A549 treated with Mapracorat at 1 μM for 4 hours (cell line): ENCODE measurements at places on chromosomes 3 and 15. TPM values are rescaled to one million over a fixed set of nuclear protein-coding genes. Genes with fewer than 3 reads are reported as not detected.

Gene RPL39L
- 48.7 to 53.7 TPM (median 51.6 TPM) in 5 replicates for total RNA-seq

Gene MAGEL2
- total RNA-seq, result not detected in 5 replicates

Gene CAPN7
- 20.6 to 28.1 TPM (median 26.6 TPM) in 5 replicates for total RNA-seq

Gene ZWILCH
- total RNA-seq, result 31.5 to 39.7 TPM (median 35.3 TPM) in 5 replicates

Gene A4GNT
- total RNA-seq, result not detected in 5 replicates

Gene ZNF662
- total RNA-seq, result not detected in 5 replicates

Gene VIPR1
- total RNA-seq, result 0.83 to 1.3 TPM (median 1.2 TPM) in 5 replicates

Gene JMJD7
- 2.5 to 3.7 TPM (median 2.8 TPM) in 5 replicates for total RNA-seq

Gene DYNLT2B
- total RNA-seq, result 21.1 to 27.5 TPM (median 23.6 TPM) in 5 replicates

Gene TRPM1
- not detected in 5 replicates for total RNA-seq

Gene CCRL2
- 0.07 to 0.17 TPM (median 0.11 TPM) in 4 of 5 replicates, not detected in the other for total RNA-seq

Gene KCNMB2
- total RNA-seq, result not detected in 5 replicates

Gene ADAMTSL3
- total RNA-seq, result 0.19 to 0.67 TPM (median 0.35 TPM) in 5 replicates

Gene PPM1L
- 0.42 to 0.78 TPM (median 0.59 TPM) in 5 replicates for total RNA-seq

Gene CHRNA7
- 4.1 to 5.0 TPM (median 4.3 TPM) in 5 replicates for total RNA-seq

Gene KCNAB1
- total RNA-seq, result not detected in 5 replicates

Gene ROPN1B
- total RNA-seq, result not detected in 5 replicates

Gene ARPP19
- total RNA-seq, result 86.8 to 115 TPM (median 103 TPM) in 5 replicates

Gene TNFSF10
- total RNA-seq, result 0.08 to 0.15 TPM (median 0.14 TPM) in 3 of 5 replicates, not detected in the others

Gene SNTN
- total RNA-seq, result not detected in 5 replicates

Gene GASK1A
- total RNA-seq, result 0.06 to 0.08 TPM in 2 of 5 replicates, not detected in the others

Gene GNB4
- total RNA-seq, result 10.6 to 18.9 TPM (median 16.3 TPM) in 5 replicates

Gene MYO5C
- total RNA-seq, result 4.9 to 6.8 TPM (median 6.2 TPM) in 5 replicates

Gene UTS2B
- total RNA-seq, result not detected in 5 replicates

Gene GOLGA6C
- total RNA-seq, result 0.08 TPM in 1 of 5 replicates, not detected in the others

Gene GCNT3
- 127 to 145 TPM (median 134 TPM) in 5 replicates for total RNA-seq

Gene MAPKAPK3
- 24.2 to 28.7 TPM (median 28.3 TPM) in 5 replicates for total RNA-seq

Gene THAP10
- total RNA-seq, result 4.8 to 7.0 TPM (median 5.4 TPM) in 5 replicates

Gene PP2D1
- not detected in 5 replicates for total RNA-seq

Gene PGBD4
- total RNA-seq, result 1.2 to 1.9 TPM (median 1.6 TPM) in 5 replicates

Gene FEZF2
- not detected in 5 replicates for total RNA-seq

Gene SPINK8
- not detected in 5 replicates for total RNA-seq

Gene CCR1
- not detected in 5 replicates for total RNA-seq

Gene ITIH1
- total RNA-seq, result not detected in 5 replicates
